ENCODE measurements at places on chromosomes 1 and 21. TPM values are rescaled to one million over a fixed set of nuclear protein-coding genes. Genes with fewer than 3 reads are reported as not detected.

- no peak for DNase-seq
Measured at GRCh38 chr1:173411835-173412742, 65.0 kb upstream of the PRDX6 start.

Gene LAPTM5
- total RNA-seq: 31.5 TPM

- DNase-seq: peak; percentile 99
Measured at GRCh38 chr1:23959461-23960290, at the start of gene PNRC2. PNRC2 (plus strand) TSS chr1:23959828; CDS start chr1:23961458, 1,630 bp downstream.

Gene CFHR2
- not detected for total RNA-seq

Gene SEMA6C
- 57.6 TPM for total RNA-seq

DNA sequence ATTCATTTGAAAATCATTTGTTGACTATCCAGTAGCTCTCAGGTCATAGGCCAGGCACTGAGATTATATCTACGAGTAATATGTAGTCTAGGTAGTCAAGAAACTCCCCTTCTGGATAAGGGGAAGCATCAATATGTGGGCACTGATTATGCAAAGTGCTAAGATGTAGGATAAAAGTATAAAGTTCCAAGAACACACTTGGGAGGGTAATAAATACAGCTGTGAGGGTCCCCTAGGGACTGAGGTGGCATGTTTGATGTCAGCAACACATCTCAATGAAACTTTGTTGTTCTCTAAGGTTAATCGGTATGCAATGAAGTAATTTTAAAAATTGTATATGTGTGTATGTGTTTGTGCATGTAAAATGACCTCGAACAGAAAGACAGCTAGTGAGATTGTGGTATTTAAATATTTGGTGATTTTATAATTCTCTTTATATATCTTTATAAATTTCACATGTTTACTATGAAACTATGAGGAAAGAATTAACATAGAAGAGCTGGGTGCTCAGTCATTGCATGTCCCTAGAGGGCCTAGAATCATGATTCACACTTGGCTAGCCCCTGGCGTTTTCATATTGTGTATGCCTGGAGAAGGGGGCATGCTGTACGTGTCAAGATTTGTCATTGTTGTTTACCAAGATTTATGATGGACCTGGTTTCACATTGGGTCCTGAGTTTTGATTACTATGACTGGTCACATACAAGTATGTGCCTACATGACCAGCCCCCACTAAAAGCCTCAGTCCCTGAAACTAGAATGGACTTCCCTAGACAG is 140.1 kb upstream of the DUSP10 start:
- DNase-seq: no peak

Gene CD244
- 0.70 TPM for total RNA-seq

Gene S100A11
- total RNA-seq: 92.0 TPM

DNA sequence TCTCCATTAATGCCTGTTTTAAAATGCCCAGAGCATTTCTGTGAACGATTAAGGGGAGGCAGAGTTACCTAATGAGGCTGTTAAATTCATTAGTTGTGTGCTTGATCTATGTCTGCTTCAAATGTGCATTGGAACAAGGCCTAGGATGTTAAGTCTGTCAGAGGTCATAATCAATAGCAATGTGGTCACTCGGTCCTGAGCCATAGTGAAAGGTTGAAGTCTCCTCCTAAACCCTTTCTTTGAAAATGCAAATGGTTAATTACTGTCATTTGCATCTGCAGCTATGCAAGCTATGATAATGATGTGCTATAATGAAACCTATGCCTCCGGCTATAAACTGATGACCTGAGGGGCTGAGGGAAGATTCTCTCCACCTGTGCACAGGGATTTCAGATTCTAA is 114.2 kb upstream of the NR5A2 start:
- DNase-seq: no peak

DNA sequence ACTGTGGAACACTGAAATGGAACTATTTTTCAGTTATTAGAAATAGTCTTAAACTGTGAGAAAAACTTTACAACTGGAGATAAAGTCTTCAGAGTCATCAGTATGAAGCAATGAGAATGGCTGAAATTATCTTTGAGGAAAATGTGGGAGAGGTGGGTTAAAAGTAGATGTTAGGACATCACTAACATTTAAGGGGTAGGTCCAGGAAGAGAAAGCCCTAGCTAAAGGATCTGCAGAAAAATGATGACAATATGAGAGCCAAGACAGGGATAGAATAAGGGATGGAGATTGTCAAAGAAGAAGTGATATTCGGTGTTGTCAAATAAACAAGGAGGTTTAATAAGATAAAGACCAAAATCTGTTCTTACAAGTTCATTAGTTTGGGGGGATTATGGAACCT is 123.3 kb upstream of the GPR52 start:
- DNase-seq: no peak

- no peak for DNase-seq
Measured at GRCh38 chr21:45056296-45056904, 18.0 kb upstream of the ADARB1 start.

DNA sequence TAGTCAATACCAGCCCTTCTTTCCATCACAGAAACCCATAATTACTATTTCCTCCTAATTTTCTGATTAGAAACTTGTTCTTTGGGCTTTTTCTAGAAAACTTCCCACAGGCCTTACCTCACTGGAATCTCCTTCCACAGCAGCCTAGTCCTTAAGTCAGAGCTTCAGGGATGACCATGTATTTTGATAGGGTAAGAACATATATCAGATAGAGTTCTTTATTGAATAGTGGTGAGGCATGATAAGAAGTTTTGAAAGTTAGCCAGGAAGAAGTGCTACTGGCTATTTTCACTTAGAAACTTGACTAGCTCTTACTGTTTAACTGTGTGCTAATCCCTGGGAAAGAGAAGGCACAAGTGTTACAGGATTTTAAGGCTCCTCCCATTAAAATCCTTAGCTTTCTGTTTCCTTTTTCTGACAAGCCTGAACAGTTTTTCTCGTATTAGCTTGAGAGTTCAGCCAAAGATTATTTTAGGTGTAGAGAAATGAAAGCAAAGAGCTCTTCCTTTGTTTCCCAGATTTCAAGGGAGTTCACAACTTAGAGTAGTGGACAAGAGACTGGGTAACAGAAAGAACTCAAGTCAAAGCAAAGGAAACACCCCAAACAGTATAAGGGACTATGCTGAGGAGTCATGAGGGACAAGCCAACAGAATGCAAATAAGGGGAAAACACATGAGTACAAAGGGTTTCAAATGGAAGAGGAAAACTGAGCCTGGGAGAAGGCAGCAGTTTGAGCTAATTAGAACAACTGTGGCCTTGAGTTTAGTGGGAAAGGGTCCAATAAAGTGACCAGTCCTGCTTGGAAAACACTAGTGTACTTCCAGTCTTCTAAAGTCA is 37.2 kb upstream of the AIM2 start:
- no peak for DNase-seq

Gene TEX38
- total RNA-seq: not detected

GRCh38 chr1:70442490-70442889 is 31.4 kb downstream of the CTH start:
- DNase-seq: no peak

DNA sequence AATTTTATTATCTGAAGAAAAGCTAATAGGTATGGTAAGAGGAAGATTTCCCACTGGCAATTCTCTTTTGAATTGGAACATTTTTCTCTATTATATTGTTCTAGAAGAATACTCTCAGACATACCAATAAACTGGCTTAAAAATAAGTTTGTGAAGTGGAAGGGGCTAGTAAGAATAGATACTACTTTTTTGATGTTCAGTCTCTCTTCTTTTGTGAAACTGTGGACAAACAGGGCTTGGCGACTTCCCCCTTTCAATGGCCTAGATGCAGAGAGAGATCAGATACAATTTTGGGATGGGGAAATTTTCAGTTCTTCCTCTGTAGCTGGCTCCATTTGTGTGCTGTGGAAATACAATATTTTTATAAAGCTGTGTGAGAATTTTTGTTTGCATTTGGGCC is 2.5 kb downstream of the PBX1 start:
- DNase-seq: no peak

- no peak for DNase-seq
Measured at GRCh38 chr1:200230671-200231070, 179.2 kb downstream of the ZNF281 start.

GRCh38 chr1:225348400-225348799 is 79.4 kb downstream of the LBR start:
- DNase-seq: no peak

Gene SASS6
- 2.2 TPM for total RNA-seq

DNA sequence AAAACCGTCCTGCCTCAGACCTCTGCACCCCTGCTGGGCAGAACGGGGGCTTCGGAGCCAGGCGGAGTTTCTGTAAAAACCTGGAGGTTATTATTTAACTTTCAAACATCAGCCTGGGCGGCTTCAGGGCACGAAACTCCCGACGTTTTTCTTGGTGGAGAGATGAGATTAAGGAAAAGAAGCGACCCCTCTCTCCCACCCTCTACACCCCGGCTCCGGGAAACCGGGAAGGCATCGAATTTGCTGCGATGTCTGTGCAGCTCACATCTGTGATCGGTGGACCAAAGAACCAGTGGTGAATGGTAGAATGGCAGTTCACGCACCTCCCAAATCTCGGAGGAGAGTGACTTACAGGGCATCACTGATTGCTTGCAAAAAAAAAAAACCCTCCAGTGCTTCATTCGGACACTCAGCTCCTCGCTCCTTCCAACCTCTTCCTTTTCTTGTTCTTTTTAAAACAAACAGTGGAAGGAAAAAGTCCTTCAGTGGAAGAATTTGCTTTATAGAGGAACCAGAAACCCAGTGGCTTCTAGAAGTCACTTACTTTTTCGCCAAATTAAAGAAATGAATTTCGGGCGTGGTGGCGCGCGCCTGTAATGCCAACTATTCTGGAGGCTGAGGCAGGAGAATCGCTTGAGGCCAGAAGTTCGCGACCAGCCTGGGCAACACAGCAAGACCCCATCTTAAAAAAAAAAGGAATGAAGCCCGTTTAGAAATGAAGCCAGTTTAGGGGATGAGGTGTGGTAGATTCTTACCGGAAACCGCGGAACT is 884 bp downstream of the PHACTR4 start:
- DNase-seq: no peak

Gene SPRR1A
- not detected for total RNA-seq

DNA sequence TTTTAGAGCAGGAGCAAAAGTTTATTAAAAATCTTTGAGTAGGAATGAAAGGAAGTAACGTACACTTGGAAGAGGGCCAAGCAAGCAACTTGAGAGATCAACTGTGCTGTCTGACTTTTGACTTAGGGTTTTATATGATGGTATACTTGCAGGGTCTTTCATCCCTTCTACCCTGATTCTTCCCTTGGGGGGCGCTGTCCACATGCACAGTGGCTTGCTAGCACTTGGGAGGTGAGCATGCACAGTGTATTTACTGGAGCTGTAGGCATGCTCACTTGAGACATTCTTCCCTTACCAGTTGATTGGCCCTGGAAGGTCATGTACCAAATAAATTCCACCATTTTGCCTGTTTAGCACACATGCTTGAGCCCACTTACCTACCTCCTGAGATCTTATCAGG is 1001.3 kb upstream of the ADGRL2 start:
- DNase-seq: no peak

Gene AQP10
- not detected for total RNA-seq

Gene NEXN
- 365 TPM for total RNA-seq

GRCh38 chr1:19478322-19478721 is 7.0 kb downstream of the CAPZB start:
- no peak for DNase-seq

DNA sequence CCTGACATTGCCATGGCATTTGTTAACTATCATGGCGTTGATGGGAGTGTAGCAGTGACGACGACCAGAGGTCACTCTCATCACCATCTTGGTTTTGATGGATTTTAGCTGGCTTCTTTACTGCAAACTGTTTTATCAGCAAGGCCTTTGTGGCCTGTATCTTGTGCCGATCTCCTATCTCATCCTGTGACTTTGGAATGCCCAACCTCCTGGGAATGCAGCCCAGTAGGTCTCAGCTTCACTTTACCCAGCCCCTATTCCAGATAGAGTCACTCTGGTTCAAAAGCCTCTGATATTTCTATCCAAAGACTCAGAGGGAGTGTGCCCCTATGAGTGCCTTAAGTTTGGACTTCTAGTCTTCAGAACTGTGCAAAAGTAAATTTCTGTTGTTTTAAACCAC is 130.1 kb downstream of the ADAMTS1 start:
- no peak for DNase-seq

- no peak for DNase-seq
Measured at GRCh38 chr1:8358897-8359616, 41.1 kb downstream of the SLC45A1 start.

GRCh38 chr1:15411593-15412137 is 2.0 kb downstream of the EFHD2 start:
- peak; percentile 88 for DNase-seq

DNA sequence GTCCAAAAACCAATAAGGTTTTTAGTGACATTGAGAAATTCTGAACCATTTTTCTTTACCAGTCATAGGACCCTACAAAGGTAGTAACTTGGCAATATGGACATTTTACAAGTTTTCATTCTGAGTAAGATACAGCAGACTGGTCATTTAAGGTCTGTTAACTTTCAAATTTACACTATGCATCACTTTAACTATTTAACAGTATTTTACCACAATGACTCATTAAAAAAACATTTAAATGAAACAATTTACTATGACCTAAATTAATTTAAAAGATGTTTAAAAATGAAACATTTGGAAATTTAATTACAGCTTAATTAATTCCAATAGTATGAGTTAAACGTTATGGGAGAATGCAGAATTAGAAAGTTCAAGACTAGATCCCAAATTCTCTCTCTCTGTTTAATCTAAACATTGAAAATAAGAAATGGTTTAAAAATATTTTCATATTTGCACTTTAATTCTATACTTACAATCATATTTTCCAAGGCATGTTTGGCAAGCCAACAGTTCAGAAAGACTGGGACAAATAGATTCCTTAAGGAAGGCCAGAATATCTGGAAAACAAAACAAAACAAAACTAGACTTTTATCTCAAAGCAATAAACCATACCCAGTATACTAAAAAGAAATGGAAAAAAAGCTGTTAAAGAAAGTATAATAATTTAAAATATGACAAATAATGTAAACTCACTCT is 140.9 kb downstream of the KCNT2 start:
- no peak for DNase-seq

DNA sequence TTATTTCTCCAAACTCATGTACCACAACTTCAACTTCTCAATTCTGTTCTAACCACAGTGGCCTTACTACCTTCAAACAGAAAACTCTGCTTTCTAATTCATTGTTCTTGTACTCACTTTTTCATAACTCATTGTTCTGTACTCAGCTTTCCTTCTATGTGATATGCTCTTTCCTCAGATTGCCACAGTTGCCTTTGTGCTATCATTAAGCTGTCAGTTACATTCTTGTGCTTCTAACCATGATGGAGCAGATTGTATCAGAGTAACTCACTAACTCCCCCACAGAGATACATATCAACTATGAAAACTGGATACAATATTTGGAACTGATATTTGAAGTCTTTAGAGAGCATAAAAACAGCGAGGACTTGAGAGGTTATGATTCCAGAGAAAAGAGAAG is 1213.7 kb downstream of the KCNT2 start:
- DNase-seq: no peak

GRCh38 chr21:22679207-22679606 is 1681.0 kb downstream of the NCAM2 start:
- DNase-seq: peak; percentile 55

GRCh38 chr1:202658251-202658759 is 51.9 kb downstream of the SYT2 start:
- no peak for DNase-seq

- no peak for DNase-seq
Measured at GRCh38 chr1:221644663-221645258, 97.1 kb downstream of the DUSP10 start.

- no peak for DNase-seq
Measured at GRCh38 chr1:103783944-103784377, 34.3 kb downstream of the AMY1C start.
